Stimulated activated CD8-positive, alpha-beta memory T cell treated with anti-CD3 and anti-CD28 coated beads, Interleukin-12 subunit alpha, Interleukin-12 subunit beta, amount 100 ng/mL, for 4 hours (primary cell): ENCODE measurements at places on chromosomes 3 and 15.

DNA sequence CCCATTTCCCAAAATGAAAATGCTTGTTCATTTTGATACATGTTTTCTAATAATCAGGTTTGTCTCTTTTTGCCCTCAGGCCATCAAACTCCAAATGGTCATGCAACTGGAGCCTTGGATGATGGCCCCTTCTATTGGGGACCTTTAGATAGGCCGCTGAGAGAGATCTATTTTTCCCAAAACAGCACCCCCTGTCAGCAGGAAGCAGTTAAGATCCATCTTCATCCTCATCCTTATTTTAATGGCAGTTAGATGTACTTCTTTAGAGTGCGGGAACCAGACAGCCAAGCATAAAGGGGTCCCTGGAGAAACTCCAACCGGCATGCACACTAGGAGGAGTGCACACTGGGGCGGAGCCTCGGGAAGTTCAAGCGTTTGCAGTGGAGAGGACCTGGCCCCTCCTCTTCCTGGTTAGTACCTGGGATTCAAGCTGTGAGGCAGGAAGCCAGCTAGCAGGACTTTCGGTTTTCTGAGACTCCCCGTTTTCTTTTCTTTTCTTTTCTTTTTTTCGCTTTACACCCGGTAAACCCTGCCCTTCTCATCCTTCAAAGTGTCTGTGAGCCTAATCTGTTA, 31.9 kb upstream of the STRIT1 start:
- no peak for DNase-seq

DNA sequence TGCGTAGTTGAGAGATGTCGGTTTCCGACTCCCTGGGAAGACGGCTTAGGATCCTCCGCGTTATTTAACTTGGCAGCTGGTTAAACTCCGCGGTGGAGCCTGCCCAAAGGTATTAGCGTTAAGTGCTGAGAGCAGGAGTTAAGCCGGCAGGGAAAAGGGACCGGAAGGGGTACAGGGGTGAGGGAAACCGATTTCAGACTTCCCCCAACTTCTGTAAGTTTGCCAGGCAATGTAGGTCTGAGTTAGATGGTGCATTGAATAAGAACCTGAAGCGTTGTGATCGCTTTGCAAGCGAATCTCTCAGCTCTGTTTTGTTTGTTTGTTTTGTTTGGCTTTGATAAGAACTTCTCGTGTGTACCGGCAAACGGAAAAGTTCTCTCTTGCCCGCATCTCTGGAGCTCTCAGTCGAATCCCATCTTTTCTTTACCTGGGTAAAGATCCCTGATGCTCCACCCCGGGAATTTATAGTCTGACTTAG, 6.0 kb upstream of the FEZF2 start:
- no peak for DNase-seq

- DNase-seq: no peak
Measured at GRCh38 chr3:124336067-124336656, 344.2 kb upstream of the ROPN1 start.

DNA sequence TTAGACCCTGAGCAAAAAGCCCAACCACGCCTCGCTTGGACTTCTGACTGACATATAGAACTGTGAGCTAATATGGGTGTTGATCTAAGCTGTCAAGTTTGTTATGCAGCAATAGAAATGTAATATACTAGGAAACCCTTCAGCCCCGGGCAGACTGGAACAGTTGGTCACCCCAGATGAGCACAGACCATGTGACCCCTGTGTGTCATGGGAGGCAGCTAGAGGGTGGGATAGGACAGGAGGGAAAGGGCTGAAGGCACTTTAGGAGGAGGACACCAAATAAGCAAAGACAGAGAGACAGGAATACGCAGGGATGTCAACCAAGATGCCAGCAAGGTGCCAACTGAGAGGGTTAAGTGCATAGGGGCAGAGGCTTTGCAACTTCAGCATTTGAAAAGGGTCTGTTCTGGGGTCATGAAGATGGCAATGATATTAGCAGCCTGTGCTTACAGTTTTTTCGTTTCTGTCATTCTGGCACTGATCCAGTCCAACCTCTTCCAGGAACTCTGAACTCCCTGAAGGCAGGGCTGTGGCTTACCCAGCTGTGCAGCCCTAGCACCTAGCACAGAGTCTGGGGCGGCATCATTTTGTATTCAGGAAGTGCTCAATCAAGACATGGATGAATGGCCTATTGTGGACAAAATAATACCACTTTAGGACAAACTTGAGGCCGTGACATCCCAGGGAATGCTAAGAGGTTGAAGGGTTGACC, 51.4 kb downstream of the HES1 start:
- DNase-seq: no peak

DNA sequence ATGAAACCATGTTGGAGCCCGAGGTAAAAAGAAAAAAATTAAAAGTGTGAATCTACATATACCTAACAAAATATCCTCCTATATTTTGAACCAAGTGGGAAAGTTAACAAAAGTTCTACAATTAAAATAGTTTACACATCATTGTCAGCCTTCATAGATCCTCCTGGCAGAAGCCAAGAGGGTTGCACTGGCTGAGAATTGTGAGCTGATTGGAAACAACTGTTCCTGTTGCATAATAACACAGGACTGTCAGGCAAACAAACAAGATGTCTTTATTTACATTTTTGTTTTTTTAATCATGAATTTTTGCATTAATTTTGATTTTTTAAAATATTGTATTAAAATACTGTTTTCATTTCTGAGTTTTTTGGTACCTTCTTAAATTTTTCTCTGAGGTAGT, 215.2 kb upstream of the MME start:
- no peak for DNase-seq

GRCh38 chr3:113954091-113954685, 6.4 kb downstream of the ZDHHC23 start:
- no peak for DNase-seq

- DNase-seq: no peak
Measured at GRCh38 chr15:75508840-75509532, 57.5 kb upstream of the SIN3A start.

DNA sequence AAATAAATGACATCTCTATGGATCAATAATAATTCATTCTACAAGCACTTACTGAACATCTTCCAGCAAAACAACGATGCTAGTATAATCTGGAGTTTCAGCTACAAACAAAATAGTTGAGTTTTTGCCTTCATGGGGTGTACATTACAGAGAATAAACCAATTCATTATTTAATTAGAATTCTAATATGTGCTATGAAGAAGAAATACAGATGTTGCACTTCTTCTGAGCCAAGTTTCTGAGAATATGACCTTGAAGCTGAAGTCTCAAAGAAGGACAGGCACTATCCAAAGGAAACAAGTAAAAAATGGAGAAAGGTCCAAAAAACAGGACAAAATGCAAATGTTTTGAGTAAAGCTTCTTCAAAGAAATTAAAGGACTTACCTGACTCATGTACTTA, 94.2 kb downstream of the SENP7 start:
- DNase-seq: no peak

GRCh38 chr3:36212251-36212650, 168.1 kb upstream of the STAC start:
- no peak for DNase-seq

DNA sequence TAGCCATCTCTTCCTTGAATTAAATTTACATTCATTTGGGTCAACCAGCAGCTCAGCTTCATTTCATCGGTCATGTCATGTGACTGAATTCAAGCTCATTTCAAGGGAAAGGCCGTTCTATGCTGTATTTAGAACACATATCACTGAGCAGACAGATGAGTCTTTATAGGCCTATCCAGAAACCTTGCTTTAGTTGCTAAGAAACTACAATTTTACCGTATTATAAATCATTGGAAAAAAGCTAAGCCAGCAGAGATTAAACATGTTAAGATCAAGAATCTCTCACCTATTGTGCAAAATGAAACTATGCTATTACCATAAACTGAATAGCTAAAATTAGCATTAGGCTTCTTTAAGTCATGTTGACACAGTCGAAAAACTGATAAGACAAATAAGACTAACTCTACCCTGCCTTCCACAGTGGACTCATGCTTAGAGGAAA, 2.2 kb downstream of the NPTN start:
- DNase-seq: no peak

GRCh38 chr3:132222868-132223538, 94.2 kb upstream of the ACP3 start:
- no peak for DNase-seq

DNA sequence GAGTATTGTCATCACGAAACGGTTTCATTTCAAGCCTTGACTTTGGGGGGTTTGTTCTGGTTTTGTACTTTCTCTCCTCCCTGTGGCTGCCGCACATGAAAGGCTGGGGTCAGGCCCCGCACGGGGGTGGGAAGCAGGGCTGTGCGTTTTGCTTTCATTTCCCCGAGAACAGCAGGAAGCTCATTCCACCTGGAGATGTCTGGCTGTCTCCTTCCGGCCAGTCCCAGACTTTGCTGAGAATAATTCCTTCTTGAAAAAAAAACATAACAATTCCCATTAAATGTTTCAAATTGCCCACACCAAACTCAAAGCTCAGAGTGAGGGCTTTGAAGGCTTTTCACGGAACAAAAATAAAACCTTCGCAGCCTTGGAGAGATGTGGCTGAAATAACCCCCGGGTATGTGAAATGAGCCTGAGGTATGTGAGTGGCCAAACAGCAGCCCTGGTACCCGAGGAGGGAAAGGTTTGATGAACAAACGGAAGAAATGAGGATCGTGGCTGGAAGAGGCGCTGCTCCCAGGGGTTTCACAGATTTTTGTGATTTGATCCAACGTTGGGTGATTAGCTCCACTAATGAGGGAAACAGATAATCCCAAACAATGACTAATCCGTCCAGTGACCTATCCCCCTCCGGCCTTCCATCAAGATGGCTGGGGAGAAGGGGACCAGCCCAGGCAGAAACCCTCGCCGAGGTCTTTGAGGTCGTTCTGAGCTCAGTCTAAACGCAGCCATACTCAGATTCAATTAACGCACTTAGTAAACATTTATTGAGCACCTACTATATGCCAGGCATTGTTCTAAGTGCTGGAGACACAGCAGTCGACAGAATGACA, 126.9 kb upstream of the MEF2A start:
- DNase-seq: no peak

DNA sequence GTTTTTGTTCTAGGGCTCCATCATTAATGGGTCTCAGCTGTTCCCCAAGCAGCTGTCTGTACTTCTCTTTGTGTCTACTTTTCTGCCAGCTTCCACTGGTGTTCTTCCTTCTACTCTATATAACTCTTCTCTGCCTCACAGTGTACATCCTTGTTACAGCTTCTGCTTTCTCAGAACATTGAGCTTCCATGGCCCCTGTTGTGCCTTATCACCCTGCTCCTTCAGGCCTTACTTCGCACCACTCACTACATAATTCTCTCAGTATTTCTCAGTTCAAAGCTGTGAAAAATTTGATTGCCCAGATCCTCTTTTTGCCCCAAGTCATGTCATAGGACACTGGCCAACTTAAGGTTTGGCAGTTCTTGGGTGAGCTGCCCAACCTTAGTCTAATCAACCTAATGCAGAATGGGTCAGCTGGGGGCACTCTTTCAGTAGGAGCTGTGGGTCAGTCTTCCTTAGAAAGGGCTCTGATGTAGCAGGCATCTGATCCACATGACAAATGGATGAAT, 28.9 kb downstream of the CSTA start:
- no peak for DNase-seq

DNA sequence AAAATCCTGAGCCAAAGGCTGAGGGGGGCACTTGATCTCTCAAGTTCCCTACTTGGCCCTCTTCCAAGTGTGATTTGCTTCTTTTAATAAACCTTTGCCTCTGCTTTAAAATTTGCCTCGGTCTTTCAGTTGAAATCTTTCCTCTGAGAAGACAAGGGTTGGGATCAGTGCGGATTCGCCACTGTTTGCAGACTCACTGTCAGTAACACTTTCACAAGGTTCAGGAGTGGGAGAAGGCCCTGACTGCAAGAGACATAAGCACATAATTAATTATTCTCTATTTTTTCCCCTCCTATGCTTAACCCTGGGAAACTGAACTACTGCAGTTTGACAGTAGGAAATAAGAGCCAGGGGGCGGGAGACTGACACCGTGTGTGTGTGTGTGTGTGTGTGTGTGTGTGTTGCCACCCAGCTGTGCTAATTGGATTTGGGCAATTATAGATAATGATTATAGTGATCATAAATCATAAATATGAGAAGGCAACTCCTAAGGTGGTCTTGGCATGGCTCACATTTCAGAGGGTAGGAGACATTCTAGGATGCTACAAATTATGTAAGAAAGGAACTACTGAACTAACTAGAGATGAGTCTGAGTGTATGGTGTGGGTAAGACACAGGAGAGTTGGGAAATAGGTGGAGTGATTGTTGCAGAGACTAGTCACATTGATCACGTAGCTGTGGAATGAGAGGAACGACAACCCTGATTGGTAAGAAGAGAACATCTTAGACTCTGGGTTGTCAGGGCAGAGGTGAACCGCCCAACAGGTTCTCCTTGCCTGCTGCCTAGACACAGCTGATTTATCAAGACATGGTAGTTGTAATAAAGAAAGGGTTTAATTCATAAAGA, 5.5 kb upstream of the ZNF662 start:
- no peak for DNase-seq

GRCh38 chr15:28021281-28022039, 77.7 kb downstream of the OCA2 start:
- no peak for DNase-seq

- no peak for DNase-seq
Measured at GRCh38 chr3:194274424-194275085, 76.6 kb downstream of the CPN2 start.

DNA sequence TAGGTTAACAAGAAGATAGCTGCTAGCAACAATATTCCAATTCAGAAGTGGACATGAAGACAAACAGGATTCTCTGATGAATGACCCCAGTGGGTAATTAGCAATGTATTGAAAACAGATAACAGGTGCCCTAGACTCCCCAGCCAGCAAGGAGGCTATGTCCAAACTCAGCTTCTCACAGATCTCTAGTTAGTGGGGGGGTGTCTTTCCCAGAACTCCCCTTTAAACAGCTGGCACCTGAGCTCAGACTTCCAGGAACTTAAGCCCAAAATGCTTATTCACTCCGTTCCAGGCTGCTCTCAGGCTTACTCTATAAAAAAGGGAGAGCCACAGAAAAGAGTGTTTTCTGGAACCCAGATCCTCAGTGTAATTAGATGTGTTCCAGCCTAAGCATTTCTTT, 423.0 kb upstream of the THBS1 start:
- DNase-seq: no peak

GRCh38 chr3:58163234-58163633, 47.5 kb downstream of the DNASE1L3 start:
- no peak for DNase-seq
